ENCODE measurements at places on chromosomes 6 and 20. TPM values are rescaled to one million over a fixed set of nuclear protein-coding genes. Genes with fewer than 3 reads are reported as not detected.
A peak's percentile ranks its signal among the peaks of the same experiment; 100 is the strongest.

- no peak for DNase-seq
These were observed 35.1 kb downstream of the DSE start for GRCh38 chr6:116405652-116406356.

- DNase-seq: no peak
These were observed 544.7 kb upstream of the FLRT3 start for GRCh38 chr20:14882157-14882556.

DNA sequence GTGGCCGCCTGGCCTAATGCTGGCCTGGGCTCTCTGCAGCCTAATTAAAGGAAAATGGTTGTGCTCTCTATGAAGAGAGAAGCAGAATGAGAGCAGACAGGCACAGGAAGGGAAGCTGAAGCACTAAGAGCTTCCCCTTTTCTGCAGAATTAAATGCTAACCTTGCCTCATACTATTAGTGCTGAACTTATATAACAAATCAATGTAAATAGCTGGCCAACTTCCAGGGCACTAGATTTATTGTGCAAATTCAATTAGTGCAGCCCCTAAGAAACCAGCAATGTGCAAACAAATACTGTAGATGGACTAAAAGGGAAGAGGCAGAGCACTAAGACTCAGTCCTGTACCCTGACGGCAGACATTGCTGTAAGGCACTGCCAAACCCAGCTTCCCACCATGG, 36.1 kb upstream of the INSM1 start:
- no peak for DNase-seq

- DNase-seq: no peak
These were observed 31.3 kb upstream of the CHD6 start for GRCh38 chr20:41649489-41649888.

Gene ALDH8A1
- 0.70 TPM for polyA plus RNA-seq

Gene KHDC1
- polyA plus RNA-seq: 4.2 TPM

DNA sequence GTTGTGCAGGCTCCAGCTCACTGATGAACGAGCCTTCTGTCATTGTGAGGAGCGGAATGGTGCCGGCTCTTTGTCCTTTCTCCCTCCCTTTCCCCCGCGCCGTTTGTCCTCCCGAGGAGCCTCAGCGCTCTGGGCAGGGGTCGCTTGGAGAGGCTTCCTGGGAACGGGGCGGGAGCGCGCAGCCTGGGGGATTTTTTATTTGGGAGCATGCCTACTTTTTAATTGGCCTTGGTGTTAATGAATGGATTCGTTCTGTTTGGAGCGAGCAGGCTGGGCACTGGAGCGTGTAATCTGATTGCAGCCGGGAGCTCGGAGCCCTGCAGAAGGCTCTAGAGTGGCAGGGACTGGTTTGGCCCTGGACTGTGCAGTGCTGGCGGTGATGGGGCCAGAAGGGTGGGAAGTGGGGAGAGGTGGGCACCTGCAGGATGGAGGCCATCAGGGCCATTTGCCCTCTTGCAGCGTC, 118.8 kb downstream of the CDH4 start:
- DNase-seq: no peak

DNA sequence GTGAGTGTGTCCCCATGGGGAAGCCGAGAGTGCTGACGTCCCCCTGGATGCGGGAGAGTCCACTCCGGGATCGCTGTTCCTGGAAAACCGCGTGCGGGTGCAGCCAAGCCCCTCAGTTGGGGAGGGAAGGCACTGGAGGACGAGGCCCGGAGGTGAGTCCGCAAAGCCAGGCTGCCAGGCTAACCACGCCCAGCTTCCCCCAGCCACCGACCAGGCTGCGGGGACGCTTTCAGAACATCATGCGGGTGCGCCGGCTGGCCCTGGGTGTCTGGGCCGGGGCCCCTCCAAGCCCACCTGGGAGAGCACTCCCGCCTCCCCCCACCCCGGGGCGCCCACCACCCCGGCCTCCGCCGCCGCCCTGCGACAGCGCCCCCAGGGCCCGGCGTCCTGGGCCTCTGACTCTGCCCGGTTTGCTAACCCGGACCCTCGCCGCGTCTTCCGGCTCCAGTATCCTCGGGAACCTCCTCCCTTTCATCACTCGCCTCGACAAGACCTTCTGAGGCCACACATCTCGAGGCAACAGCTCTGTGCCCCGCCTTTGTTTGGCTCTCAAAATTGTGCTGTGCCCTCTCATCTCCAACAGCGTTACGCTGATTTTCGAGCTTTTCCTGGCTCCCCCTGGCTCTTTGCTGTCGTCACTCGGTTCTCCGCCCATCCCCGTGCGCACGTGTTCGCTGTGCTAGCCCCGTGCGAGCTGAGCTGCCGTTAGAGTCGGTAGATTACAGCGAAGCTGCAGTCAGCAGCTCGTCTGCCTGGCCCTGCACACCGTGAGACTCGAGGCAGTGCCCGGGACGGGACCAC, 47.1 kb upstream of the ENTPD6 start:
- DNase-seq: peak; percentile 21

Gene OPRM1
- polyA plus RNA-seq: 0.67 TPM

DNA sequence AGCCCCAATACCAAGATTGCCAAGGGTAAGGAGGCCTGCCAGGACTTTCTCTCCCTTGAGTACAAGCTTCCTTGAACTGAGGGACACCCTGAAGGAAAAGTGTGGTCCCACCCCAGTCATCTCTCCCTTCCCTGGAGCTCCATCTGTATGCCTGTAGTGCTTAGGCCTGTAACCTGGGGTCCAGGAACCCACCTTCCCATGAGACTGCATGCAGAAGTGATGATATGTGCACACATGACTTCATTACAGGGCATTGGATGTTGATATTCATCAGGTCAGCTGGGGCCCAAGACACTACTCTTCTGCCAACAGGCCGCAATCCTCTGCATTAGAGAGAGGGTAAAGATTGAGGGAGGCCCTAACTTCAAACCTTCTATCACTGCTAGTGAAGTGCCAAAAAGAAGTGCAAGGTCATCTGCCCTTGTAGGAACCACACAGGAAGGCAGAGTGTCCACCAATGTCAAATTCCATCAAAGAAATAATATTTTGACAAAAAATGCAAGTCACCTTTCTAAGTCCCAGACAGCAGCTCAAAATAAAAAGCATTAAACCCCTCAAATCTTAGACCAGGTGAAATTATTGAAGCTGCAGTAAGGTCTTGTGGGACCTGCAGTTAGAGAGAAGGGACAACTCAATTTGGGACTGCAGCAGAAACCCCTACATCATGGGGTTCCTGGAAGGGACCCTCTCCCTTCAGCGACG, 5.1 kb downstream of the HLA-F start:
- DNase-seq: no peak

GRCh38 chr20:49825521-49826033, 12.9 kb downstream of the SLC9A8 start:
- DNase-seq: no peak

Gene SIRPB1
- 1.6 TPM for polyA plus RNA-seq

- DNase-seq: no peak
These were observed 312.3 kb downstream of the TAF4 start for GRCh38 chr20:61753316-61753942.

DNA sequence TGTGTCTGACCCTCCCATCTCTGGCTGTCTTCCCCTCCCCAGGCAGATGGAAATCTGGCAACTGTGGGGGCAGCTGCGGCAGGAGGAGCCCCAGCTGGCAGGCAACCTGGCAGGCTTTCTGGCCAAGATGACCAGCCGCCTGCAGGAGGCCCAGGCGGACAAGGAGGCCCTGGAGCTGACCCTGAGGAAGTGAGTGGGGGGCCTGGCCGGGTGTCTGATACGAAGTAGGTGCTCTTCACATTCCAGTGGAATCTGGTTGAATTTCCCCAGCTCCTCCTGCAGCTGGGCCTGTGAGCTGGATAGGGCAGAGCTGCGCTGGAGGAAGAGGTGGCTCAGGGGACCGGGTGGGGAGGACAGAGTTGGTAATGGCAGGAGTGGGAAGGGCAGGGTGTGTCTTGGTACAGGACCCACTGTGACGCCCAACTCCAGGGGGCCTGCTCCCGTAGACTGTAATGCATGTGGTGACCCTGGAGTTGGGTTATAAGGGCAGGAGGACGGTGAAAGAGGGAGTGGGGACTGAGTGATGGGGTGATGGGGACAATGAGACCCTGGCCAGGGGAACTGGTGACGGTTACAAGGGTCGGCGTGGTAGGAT, 19.7 kb downstream of the RAB44 start:
- no peak for DNase-seq

GRCh38 chr20:8244637-8245036, 112.6 kb downstream of the PLCB1 start:
- DNase-seq: no peak

DNA sequence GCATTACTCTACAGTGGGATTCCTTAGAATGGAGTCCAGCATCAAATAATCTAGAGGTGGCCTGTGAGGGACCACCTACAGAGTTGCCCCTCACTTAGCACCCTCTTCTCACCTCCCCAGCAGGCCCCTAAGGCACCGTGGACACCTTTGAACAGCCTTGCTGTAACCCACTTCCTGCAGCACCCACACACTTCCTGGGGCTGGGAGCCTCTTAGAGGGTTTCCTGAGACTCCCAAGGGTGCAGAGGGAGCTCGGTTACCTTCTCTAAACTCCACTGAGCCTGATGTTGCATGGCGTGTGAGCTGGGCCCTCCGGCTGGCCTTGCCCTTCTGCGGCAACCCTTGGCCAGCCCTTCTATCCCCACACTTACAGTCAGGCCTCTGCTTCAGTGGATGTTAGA, 7.3 kb upstream of the SIRPG start:
- no peak for DNase-seq

Gene GSTA3
- polyA plus RNA-seq: 0.12 TPM

Gene SLC32A1
- polyA plus RNA-seq: 0.03 TPM

GRCh38 chr6:45835721-45836437, 179.8 kb downstream of the CLIC5 start:
- no peak for DNase-seq

Gene ENPP4
- polyA plus RNA-seq: 11.3 TPM

DNA sequence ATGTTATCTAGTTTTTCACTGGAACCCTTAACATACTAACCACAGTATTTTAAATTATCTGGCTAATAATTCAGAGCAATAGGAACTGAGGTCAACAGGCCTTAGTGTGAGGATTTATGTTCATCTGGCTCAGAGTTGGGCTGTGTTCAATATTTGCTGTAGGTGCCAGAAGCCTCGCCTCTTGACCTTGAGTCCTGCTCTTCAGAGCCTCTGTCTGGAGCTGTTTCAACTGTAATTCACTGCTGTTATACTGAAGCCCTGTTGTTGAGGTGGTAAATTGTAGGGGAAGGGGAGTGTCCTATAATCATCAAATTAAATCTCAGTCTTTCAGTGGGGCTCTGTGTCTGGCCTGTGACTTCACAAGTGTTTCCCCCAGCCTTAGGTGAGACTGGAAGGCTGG, 184.4 kb downstream of the CDH26 start:
- no peak for DNase-seq

Gene SLC22A2
- 0.04 TPM for polyA plus RNA-seq

GRCh38 chr6:14730654-14731053, 515.2 kb upstream of the JARID2 start:
- no peak for DNase-seq

DNA sequence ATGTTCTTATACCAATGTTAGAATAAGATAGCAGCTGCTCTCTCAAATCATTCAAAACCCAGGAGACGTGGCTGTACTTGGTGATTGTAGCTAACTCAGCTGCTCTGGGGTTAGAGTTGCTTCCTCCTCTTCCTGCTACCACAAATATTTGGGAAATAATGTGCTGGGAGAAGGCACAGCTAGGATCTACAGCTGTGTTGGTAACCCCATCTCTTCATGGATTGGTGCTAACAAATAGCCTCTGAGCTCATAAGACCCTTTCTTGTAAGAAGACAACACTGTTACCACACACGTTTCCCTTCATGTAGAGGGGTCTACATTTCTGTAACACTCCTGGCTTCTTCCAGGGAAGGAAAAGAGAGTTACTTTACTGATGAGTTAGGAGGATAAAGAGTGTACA, 911.0 kb upstream of the CITED2 start:
- no peak for DNase-seq

Gene TTK
- 9.1 TPM for polyA plus RNA-seq

DNA sequence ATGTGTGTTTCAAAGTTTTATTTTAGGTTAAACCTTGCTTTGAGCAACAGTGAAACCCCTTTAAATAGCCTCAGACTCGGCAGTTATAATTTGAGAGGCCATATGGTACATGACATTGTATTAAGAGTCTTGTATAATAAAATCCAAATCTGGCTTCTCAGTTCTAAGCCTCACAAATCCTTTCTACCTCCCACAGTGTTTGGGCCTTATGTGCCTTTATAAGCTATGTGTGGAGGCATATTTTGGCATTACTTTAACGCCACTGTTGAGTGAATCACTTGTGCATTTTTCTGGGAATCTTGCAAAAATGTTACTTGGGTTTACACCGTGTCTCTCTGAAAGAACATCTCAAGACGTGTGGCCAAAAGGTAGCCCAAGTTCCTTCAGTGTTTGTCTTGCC, 152.4 kb downstream of the COL9A1 start:
- DNase-seq: no peak

DNA sequence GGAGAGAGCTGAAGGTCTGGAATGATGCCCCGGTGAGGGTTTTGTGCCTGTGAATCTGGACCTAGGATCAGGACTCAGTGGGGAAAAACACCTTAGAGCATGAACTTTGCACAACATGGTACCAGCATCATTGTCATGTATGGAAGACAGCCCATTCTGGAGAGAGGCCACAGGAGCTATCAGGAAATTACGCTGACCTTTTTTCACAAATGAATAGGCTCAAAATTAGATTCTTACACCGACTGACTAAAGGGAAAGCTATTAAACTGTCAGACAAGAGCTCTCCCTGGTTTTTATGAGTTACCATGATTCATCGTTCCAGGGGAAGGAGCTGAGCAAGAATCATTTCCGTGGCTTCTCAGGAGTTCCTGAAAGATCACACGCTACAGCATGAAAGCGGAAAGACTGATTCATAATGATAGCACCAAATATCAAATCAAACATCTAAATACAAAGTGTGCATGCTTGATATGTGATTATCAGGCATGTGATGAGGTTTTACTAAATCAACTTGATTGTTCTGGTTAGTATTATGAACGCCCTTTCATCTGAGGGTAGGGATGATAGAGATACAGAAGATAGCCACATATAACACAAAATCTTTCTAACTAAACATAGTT, 224.9 kb upstream of the SMLR1 start:
- DNase-seq: no peak

DNA sequence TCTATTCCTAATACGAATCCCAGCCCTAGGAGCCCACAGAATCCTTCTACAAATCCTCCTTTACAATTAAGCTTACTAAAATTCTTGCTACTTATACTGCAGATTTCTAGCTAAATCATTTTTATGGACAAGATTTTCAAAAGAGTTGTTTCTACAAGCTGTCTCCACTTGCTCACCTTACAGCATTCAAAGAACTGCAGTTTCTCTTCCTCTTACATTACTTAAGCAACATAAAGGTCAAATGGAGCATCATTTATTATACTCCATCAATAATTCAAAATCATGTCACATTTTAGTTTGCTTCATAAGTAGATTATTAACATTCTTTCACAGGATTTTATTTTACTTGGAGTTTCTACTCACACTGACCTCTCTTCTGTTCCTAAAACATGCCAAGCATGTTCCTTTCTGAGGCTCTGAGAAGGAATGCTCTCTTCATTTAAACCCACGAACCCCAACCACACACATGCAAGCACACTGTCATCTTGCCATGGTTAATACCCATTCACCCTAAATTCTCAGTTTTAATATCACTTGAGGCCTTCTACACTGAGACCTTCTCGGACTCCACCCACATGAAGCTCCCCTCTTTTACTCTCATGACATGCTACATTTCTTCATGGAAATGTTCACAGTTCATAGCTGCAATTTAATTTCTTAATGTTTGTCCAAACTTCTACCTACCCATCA, 388.2 kb downstream of the TBC1D32 start:
- no peak for DNase-seq

- DNase-seq: no peak
These were observed 37.3 kb upstream of the BPIFA2 start for GRCh38 chr20:33130568-33131061.

Data from large intestine (tissue), 12 donors.